ENCODE measurements at places on chromosomes 1 and 21.

DNA sequence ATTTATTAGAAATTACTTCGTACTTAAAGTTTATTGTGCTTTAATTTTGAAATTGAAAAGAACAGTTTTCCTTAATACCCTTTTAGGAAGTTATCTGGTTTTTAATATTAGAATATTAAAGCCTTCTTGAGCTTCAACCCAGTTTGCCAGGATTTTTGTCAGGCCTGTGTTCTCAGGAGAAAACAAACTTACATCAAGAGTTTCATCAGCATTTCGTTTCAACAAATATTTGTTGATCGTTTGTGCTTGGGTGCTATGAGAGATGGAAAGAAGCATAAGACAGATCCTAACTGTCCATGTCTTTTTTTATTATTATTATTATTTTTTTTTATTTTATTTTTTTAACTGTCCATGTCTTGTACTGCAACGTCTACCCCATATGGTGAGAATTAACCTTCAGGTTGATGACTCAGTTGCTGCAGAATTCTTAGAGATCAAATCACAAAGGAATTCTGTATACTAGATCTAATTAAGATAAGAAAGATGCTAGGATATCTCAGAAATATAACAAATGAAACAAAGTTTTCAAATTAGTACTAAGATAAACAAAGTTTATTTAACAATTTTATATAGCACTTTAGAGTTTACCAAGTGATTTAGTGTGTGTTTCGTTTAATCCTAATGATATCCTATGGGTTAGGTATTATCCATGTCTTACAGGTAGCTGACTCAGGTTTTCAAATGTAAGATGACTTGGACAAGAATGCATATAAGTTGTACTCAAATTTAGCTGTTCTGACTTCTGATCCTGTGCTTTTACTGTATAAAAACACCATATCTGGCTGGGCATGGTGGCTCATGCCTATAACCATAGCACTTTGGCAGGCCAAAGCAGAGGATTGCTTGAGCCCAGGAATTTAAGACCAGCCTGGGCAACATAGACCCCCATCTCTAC lies 14.3 kb downstream of the FBXO28 start:
- DNase-seq, result no peak

- DNase-seq, result no peak
Measured at GRCh38 chr1:20380616-20381035, 90.0 kb downstream of the VWA5B1 start.

GRCh38 chr1:101497881-101498559 lies 261.2 kb downstream of the S1PR1 start:
- DNase-seq, result no peak

GRCh38 chr1:39572379-39573096 lies 4.1 kb downstream of the PABPC4 start:
- DNase-seq, result no peak

- no peak for DNase-seq
Measured at GRCh38 chr1:161985301-161985822, 38.3 kb downstream of the OLFML2B start.

DNA sequence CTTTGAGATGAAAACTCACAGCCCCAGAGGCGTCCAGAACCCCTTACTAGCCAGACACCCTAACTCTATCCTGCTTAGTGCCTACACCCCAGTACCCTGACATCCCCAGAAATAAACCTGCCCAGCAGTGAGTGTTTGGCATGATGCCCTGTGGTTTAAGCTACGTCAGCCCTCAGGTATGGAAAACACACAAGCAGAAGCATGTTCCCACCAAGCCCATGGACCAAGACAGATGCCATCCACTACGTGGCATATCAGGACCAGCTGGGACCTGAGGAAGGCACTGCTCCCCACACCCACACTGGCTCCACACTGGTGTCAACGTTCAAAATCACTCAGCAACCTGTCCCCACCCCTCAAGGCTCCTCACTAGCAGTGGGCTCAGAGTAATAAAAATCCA lies 116.4 kb downstream of the SYT2 start:
- DNase-seq, result no peak

GRCh38 chr1:155962599-155963211 lies 15.6 kb downstream of the ARHGEF2 start:
- no peak for DNase-seq

DNA sequence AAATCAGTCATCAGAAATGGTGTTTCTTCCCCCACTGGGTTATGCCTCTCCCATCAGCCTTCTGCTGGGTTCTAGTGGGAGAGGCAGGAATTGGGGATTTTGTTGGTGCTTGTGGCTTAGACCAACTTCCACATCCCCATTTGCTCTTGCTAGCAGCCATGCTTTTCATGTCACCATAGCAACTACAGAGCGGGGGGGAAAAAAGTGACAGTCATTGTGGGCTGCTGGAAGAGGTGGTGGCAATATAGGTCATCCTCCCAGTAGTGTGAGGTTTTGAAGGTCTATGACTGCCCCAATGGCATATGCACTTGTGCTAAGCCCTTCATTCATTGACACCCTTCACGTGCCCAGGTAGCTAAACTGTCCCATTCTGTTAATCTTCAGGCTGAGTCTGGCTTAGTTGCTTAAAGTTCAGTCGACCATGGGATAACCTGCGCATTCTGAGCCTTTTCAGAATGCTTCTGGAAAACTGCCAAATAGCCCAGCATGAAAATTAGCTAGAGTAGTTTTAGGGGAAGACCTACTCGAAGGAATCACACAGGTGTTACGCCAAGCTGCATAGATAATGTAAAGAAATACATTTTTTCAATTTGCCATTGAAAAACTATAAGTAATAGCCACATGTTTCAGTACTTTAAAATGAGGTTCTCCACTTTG lies 53.7 kb upstream of the ZNF326 start:
- no peak for DNase-seq

DNA sequence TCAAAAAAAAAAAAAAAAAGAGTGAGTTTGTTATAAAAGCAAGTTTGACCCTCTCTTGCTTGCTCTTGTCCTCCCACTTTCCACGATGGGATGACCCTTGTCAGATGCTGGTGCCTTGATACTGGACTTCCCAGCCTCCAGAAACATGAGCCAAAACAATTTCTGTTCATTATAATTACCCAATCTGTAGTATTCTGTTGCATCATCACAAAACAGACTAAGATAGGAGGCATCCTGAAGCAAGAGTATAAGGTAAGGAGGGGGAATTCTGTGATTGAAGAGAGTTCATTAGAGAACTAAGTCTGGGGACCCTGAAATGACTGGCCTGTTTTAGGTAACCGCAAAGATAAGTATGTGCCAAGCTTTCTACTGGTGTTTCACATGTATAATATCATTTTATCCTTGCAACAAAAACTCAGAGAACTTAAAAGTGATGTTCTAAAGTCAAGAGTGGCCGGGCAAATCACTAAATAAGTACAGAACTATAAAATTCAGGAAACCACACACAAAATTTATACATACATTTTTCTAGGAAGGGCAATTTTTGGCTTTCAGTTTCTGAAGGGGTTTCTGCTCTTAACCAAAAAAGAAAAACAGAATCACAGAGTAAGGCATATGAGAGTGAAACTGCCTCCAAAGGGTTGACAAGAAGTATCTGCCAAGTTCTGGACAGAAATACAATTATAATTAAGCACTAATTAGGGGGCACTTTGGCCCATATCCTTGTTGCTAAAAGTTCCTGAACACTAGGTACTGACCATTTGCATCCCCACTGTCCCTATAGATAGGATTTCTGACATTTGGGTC lies 14.0 kb downstream of the DNALI1 start:
- DNase-seq, result no peak
